ENCODE measurements at places on chromosomes 7 and 10. TPM values are rescaled to one million over a fixed set of nuclear protein-coding genes. Genes with fewer than 3 reads are reported as not detected.

NAT16 gene
- total RNA-seq, result not detected

LIPM gene
- not detected for total RNA-seq

DNA sequence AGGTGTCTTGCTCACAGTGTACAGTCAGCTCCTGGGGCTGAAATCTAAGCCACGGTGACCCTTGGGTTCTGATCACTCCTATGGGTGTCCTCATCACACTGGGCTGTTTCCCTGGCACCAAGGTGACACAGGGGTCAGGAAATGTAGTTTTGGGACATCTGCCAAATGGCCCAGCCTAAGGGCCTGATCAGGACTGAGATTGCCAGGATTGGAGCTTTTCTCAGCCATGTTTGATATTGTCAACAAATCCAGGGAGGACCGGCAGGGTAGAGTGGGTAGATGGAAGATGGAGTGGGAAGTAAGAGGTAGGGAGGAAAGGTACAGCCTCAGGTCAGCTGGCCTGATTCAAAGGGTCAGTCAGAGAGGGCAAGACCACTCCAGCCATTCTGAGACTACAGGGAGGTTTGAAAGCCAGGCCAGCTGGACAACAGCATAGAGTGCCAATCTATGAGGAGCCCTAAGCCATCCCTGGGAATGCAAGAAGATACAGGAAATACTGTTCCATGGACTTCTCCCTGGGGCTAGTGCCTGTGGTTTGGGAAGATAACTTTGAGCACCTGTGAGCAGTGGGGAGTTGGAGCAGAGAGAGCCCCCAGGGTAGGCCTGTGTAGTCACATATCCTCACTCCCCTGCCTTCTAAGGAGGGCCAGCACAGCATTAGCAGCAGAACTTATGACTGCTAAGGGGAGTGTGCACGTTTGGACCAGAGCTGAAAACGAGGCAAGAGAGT, 377.3 kb upstream of the ZMIZ1 start:
- no peak for DNase-seq

GRCh38 chr10:132272231-132272971, 35.3 kb downstream of the STK32C start:
- DNase-seq, result no peak

LRGUK gene
- 0.34 TPM for total RNA-seq

C1QL3 gene
- 0.35 TPM for total RNA-seq

DNA sequence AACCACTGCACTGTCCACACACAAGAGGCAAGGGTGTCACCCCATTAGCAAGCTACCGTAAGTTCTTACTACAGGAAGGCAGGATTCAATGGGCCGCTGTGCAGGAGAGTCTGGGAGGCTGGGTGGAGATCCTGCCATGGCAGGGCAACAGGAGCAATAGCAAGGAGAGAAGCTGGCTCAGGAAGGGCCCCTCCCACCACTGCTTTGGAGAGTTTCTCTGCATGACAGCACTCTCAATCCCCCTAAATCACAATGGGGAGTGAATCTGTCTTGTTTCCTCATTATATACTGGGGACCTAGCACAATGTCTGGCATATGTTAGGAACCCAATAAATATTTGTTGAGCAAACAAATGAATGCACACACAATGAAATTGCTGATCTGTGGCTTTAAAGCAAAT, 83.2 kb upstream of the SFMBT2 start:
- no peak for DNase-seq

DNA sequence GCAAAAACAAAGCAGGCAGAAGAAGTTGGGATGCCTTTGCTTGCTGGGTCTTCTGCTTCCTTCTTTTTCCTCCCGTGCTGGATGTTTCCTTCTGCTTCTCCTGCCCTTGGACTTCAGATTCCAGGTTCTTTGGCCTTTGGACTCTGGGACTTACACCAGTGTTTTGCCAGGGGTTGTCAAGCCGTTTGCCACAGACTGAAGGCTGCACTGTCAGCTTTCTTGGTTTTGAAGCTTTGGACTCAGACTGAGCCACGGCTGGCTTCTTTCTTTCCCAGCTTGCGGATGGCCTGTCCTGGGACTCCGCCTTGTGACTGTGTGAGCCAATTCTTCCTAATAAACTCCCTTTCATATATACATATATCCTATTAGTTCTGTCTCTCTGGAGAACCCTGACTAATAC, 11.3 kb upstream of the LCOR start:
- DNase-seq, result no peak

- DNase-seq, result no peak
Measured at GRCh38 chr7:127536394-127536691, 49.1 kb downstream of the GCC1 start.

- no peak for DNase-seq
Measured at GRCh38 chr7:366161-366803, 76.3 kb downstream of the FOXL3 start.
